ENCODE measurements at places on chromosomes 7 and 10.

GRCh38 chr7:112262036-112262435 lies 55.5 kb downstream of the ZNF277 start:
- DNase-seq, result no peak

DNA sequence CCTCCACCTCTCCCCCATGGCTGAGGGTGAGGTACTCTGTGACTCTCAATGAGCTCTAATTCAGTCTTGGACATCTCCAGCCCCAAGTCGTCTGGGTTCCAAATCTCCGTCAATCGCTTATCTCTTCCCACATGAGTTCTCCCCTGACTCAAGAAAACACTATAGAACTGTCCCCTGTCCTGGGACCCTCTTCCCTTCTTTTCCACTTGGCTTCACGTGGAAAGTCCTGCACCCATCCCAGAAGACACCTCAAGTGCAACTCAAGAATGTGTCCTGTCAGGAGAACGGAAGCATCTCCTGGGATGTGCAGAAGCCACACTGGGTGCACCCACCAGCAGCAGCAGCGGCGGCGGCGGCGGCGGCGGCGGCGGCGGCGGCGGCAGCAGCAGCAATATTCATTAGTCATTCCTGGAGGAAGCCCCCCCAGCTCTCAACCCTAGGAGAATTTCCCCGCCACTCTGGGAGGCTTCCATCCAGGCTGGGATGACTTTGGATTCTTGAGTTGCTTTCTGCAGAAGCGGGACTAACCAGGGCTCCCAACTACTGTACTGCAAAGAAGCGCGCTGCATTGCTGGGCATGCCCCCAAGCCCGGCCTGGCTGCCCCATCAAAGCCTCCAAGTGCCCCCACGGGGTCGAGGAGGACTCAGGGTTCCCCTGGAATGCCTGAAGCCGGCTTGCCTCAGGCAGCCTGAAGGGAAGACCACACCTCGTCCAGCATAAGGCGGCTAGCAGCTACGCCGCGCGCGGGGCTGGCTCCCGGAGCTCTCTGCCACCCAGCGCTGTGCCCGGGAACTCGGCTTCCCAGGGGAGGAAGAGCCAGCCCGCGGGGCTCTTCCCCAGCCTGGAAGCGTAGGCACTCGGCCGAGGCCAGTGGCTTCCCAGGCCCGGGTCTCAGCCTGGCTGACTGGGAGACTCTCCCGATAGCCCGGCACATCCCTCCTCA lies 1.0 kb downstream of the CRTAC1 start:
- DNase-seq, result no peak

DNA sequence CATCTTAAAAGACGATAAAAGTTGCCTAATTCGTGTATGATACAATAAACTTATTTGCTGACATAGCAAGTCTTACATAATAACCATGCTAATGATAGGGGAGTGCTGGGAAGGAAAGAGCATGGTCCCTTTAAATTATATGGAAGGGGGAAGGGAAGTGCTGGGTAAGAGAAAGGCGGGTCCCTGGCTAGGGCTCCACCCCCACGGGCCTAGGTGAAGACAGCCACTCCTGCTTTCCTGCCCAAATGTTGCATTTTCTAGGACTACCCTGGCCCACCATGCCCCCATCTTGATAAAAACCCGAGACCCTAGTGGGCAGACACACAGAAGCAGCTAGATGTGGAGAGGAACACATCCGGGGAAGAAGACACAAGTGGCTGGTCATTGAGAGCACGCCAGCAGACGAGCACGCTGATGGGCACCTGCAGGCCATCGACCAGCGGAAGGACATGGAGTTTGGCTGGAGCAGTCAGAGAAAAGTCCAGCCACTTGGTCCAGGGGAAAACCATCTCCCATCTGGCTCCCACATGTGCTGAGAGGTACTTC lies 328.7 kb downstream of the ARL4A start:
- no peak for DNase-seq

DNA sequence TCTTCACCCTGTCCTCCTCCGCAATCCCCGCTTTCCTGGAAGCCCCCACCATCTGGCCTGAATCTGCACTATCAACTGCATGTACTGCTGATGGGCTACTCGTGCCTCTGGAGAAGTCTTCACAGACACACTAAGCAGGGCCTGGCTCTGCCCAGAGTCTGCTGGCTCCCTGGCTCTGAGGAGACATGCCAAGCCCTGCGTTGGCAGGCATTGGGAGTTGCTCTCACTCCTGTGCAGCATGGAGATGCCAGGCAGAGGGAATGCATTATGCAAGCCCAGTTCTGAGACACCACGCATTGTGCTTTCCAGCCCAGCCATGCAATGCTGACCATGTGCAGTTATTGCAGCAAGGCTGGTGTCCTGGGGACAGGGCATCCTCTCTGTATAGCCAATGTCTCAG lies 314.6 kb downstream of the CXCL12 start:
- no peak for DNase-seq

DNA sequence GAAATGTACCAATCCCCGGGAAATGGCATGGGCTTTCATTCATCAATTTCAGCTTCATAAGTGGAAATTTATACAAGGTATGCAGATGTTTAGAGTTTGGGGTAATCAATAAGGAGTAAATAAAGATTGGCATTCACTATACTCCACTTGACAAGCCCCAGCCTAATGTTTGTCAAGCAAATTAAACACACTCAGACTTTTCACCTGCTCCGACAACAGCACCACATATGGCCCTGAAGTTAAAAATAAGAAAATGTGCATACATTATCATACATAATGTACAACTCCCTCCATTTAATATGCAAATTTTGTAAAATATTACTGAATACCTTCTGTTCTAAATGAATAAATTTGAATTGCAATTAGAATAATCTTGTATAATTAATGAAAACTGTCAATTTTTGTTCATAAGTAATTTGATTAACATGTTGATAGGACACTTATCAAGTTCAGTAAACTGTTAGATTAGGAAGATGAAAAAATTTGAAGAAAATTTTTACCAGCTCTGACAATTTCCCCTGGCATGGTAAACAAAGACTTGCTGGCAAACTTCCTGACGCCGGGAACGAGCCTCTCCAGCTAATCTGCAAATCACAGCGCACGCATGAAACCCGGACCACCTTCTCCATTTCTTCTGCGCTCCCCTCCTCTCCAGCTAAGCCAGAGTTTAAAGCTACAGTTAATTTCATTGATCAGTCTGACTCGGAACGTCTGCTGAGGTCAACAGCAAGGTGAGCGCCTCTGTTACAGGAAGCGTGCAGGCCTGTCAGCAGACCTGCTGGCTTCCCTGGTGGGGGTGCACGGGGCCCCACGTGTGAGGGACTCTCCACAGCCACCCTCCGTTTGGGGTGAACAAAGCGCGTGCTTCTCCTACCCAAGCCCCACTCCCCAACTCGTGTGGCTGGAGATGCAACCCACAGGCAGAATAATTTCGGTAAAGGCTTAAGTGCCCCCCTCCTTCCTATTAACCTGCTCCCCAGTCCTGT lies 70.7 kb downstream of the EBF3 start:
- no peak for DNase-seq

DNA sequence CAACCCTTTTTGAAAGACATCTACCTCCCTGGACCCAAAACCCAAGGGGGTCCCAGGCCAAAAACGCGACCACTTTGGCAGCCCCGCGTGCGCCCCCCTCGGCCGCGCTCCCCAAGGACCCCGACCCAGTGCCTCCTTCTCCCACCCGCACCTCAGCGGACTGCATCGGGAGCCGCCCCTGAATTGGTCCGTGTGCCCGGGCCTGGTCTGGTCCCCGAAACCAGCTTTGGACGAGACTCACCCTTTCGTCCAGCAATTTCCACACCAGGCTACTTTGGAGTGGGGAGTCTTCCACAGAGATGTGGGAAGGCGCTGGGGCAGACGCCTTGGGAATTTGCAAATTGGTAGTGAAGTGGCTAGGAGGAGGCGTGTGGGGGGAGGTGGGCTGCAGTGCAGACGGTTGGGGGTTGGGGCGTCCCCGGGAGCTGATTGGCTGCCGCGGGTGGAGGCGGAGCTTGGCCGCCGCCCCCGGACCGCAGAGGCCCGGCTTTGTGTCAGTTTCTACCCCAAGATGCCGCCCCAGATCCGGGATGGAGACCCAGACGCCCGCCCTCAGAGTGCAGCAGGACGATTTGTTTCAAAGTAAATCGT lies 16.9 kb downstream of the TCAF1 start:
- DNase-seq, result peak; percentile 92

DNA sequence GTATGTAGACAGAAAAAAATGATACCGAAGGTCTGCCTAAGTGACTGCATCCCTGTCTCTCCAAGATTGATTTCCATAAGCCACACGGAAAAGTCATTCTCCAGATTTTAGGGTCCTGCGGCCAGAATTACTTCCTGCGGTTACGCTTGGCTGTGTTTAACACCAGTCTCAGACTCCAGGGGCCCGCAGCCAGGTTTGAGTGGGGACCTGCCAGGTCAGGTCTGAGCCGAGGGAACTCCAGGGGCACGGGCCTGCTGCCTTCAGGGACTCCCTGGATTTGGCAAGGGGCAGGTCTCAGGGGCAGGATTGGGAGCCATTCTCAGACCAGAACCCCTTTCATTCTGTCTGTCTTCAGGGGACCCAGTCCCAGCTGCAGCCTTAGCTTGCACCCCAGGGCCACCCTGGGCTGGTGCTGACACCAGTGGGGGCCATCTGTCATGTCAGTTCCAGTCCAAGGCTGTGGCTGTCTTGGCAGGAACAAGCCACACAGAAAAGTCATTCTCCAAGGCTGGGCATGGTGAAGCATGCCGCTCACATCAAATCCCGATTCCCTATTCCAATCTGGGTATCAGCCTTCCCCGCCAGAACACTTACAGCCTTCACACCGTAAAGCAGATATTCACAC lies 39.0 kb downstream of the TMEM120A start:
- no peak for DNase-seq

DNA sequence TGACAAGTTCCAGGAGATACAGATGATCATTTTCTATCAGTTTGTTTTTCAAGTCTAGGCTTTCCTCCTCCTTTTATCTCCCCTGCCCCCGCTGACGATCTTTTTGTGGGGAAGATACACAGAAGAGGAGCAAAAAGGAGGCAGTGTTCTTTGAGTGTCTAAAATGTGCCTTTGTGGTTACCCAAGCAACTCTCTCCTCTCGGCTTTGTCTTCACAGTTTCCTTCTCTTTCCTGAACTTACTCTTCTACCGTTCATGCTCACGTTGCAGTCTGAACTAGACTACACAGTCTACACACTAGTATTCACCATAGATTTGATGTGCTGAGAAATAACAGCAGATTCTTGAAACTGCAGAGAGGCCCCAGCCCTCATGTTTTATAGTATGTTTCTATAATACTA lies 23.6 kb downstream of the CEP41 start:
- DNase-seq, result no peak

DNA sequence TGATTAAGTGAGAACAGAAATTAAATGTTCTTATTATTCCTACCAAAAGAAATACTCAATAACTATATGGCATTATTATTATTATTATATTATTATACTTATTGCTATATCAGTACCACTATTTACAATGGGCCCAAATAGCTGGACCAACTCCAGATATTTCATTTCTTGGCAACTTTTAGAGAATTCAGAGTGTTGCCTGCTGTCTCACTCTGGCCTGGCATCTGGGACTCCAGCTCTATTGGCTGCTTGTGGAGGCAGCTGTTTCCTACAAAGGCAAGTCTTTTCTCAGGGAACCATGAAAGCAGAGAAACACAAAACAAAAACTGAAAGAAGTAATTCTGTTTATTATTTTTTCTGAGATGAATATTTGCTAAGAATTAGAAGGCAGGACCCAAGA lies 105.1 kb upstream of the SORCS1 start:
- no peak for DNase-seq

DNA sequence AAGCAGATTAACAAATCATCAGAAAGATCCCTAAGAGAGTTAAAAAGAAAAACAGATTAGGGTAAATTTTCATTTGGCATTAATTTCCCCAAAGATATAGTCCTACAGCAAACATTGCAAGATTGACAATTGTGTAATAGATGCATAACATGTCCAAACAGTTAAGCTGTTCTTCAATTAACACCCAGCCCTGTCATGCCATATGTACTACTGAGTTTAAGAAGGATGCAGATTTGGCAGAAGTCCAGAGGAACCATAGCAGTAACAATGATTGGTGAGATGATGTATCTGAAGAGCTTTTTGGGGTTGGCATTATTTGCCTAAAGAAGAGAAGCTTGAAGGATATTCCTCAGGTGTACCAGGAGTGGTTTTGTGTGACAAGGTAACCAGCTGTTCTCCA lies 287.6 kb downstream of the LRMDA start:
- no peak for DNase-seq

DNA sequence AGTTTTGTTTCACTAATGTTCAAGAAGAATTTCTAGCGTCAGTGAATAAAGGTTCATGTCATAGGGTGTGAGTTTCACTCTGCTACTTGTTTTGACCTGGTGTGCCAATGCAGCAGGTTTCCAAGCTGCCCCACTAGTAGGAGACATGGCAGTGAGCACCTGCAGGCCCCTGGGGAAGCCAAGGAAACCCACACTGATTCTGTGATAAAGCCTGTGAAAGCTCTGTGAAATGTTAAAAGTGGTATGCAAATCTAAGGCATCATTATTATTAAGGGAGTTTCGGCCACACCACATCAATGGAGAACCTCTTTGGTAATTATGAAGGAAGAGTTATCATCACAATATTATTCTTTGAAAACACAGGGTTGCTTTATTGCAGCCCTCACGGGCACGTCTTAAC lies 46.4 kb downstream of the ABCB5 start:
- no peak for DNase-seq

DNA sequence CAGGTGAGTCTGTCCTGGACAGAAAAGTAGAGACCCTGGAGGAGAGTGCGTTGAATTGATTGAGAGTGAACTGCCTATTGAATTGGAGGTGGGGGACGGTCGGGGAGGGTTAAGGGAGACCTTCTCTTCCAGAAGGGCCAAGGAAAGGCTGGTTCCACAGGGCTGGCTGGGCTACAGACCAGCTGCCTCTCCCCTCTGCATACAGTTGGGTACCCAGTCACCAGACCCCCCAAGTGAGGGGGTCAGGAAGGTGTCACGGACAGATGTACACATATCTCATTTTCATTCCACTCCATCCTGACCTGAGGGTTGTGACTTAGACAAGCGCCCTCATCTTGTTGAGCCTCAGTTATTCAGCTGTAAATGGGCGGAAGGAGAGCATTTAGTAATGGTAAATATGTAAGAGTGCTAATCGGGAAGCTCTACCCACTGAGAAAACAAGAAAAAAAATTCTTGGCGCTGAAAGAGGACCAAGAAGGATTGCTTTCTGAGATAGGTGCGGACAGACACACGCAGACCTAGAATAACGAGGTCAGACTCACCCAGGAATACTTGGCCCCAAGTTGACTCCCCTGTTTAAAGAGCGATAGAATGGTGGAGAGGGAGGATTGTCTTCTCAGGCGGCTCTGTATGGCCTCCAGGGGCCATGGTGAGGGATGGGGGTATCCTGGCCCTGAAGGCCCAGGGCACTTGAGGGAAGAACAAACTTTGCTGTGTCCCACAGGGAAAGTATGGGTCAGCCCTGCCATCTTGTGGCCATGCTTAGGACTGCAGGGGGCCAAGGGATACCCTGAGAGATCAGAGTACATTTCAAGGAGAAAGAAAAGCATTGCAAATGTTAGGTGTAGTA lies 7.2 kb upstream of the MBL2 start:
- peak; percentile 73 for DNase-seq
